Pancreas (tissue), 10 donors: ENCODE measurements at places on chromosomes 3 and 15. TPM values are rescaled to one million over a fixed set of nuclear protein-coding genes. Genes with fewer than 3 reads are reported as not detected.

GOLGA8T gene
- total RNA-seq: 0.95 TPM

GRCh38 chr3:159266779-159267178, 464.9 kb downstream of the MFSD1 start:
- no peak overlapping the region for H3K27ac ChIP-seq
- DNase-seq: no peak
- no peaks in the 10 kb centered on the region for H3K36me3 ChIP-seq

GRCh38 chr3:85270488-85270887, 311.7 kb downstream of the CADM2 start:
- H3K27ac ChIP-seq: no peak overlapping the region
- DNase-seq: no peak
- no peak overlapping the region for H3K4me3 ChIP-seq
- no peaks in the 10 kb centered on the region for H3K27me3 ChIP-seq
- H3K4me1 ChIP-seq: no peaks in the 10 kb centered on the region

DNA sequence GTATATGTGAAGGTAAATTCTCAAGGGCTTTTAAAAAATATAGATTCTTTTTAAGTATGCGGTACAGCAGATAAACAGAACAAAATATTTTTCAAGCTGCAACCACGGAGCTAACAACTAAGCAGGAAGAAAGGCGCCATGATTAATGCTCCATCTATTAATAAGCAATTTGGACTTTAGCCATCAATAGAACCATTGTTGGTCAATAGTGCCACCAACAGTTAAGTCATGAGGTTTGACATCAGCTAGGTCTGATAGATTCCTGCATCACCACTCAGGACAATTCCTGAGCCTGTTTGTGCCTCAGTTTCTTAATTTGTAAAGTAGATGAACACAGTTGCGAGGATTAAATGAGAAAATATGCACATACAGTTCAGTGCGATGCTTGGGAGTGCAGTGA, 65.1 kb upstream of the FAM3D start:
- H3K27ac ChIP-seq: no peak overlapping the region
- no peak for DNase-seq
- no peaks in the 10 kb centered on the region for H3K36me3 ChIP-seq
- H3K27me3 ChIP-seq: no peaks in the 10 kb centered on the region
- no peaks in the 10 kb centered on the region for H3K4me1 ChIP-seq
- H3K4me3 ChIP-seq: no peak overlapping the region

GRCh38 chr3:61353382-61353781, 102.1 kb upstream of the FHIT start:
- H3K36me3 ChIP-seq: no peaks in the 10 kb centered on the region
- H3K27ac ChIP-seq: no peak overlapping the region
- DNase-seq: no peak
- H3K4me1 ChIP-seq: no peaks in the 10 kb centered on the region
- H3K27me3 ChIP-seq: no peaks in the 10 kb centered on the region

- no peak for DNase-seq
- H3K4me3 ChIP-seq: no peak overlapping the region
- peaks cover 5% of the 10 kb centered on the region for H3K4me1 ChIP-seq
- no peaks in the 10 kb centered on the region for H3K27me3 ChIP-seq
- H3K36me3 ChIP-seq: peaks cover 12% of the 10 kb centered on the region
- no peak overlapping the region for H3K27ac ChIP-seq
These were observed 2.2 kb upstream of the ULK3 start for GRCh38 chr15:74845208-74845568.

DNA sequence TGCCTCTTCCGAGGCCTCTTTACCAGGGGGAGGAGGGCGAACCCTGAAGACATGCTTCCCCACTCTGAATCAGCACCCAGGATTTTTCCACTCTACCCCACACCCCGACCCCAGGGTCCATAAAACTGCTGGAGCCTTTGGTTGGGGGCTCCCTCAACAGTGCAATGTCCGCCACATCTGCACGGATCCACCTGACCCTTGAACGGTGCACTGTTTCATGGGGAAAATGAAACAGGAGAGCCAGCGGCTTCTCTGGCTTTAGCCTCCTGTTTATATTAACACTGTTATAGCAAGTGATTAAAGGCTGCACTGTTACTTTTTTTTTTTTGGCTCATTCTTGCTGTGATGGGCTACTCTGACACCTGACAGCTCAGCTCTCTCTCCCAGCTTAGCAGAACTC, 124.1 kb upstream of the DLG1 start:
- H3K4me1 ChIP-seq: no peaks in the 10 kb centered on the region
- no peaks in the 10 kb centered on the region for H3K36me3 ChIP-seq
- DNase-seq: no peak
- no peaks in the 10 kb centered on the region for H3K27me3 ChIP-seq

PRR20G gene
- not detected for total RNA-seq

DNA sequence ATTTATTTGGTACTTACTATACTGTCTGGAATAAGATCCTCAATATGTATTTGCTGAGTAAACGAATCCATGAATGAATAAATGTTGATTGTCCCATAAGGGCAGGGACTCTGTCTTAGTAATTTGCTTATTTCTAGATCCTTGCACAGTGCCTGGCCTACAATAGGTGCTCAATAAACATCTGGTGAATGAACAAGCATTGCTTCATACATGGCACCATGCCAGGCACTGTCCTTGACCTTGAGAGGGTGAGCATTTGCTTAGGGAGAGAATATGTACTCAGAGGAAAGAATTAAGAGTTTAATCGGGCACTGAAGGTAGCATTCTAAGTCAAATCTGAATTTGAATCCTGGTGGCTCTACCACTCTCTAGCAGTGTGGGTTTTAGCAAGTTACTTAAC, 282.1 kb downstream of the THSD4 start:
- H3K36me3 ChIP-seq: no peaks in the 10 kb centered on the region
- H3K4me3 ChIP-seq: no peak overlapping the region
- no peaks in the 10 kb centered on the region for H3K4me1 ChIP-seq

GRCh38 chr15:39593656-39594445, 13.0 kb downstream of the THBS1 start:
- H3K4me1 ChIP-seq: no peaks in the 10 kb centered on the region
- no peak overlapping the region for H3K27ac ChIP-seq
- peaks cover 4% of the 10 kb centered on the region for H3K36me3 ChIP-seq
- H3K27me3 ChIP-seq: no peaks in the 10 kb centered on the region
- H3K4me3 ChIP-seq: no peak overlapping the region

DNA sequence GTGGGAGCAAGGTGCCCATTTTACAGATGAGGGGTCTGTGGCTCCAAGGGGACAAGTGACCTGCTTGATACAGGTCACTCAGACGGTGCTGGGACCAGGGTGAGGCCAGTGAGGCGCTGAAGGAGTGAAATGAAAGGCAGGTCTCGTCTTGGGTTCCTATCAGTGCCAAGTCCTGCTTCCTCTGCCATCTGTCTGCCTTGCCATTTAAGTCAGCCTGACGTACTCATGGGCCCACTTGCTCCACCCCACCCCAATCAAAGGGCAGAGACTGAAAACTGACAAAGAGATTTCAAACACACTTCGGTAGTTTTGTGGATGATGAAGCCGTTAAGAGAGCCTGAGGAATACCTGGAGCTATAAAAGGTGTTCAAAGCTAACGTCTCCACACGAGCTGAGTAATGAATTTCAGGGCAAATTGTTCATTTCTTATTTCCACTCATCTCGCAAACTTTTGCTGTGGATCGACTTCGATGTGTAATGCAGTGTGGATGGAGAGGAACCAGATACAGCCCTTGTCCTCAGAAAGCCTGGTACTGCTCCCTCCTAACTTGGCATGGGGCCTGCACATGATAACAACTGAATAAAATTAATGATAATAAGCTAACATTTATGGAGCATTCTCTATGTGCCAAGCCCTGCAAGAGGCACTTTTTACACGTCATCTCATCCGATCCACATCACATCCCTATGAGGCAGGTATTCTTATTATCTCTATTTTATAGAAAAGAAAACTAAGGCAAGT, 36.6 kb downstream of the ATP2B2 start:
- H3K4me1 ChIP-seq: no peaks in the 10 kb centered on the region
- H3K27me3 ChIP-seq: no peaks in the 10 kb centered on the region
- H3K4me3 ChIP-seq: no peak overlapping the region
- no peak overlapping the region for H3K27ac ChIP-seq
- no peak for DNase-seq

GRCh38 chr3:71210257-71211007, 373.1 kb downstream of the FOXP1 start:
- H3K4me3 ChIP-seq: no peak overlapping the region
- DNase-seq: no peak
- peaks cover 49% of the 10 kb centered on the region for H3K4me1 ChIP-seq
- H3K27me3 ChIP-seq: no peaks in the 10 kb centered on the region
- H3K27ac ChIP-seq: peak overlapping the region; percentile 68

OR5H6 gene
- total RNA-seq: not detected

DUOXA2 gene
- 17.0 TPM for total RNA-seq

- H3K36me3 ChIP-seq: no peaks in the 10 kb centered on the region
- H3K4me3 ChIP-seq: no peak overlapping the region
- H3K27me3 ChIP-seq: no peaks in the 10 kb centered on the region
- H3K27ac ChIP-seq: no peak overlapping the region
These were observed 92.2 kb downstream of the USP13 start for GRCh38 chr3:179745079-179745478.

LCTL gene
- not detected for total RNA-seq

GRCh38 chr3:62724503-62724902, 150.7 kb downstream of the CADPS start:
- H3K27me3 ChIP-seq: no peaks in the 10 kb centered on the region
- H3K4me1 ChIP-seq: no peaks in the 10 kb centered on the region
- no peak overlapping the region for H3K4me3 ChIP-seq
- H3K36me3 ChIP-seq: no peaks in the 10 kb centered on the region
- no peak overlapping the region for H3K27ac ChIP-seq
- DNase-seq: no peak
